ENCODE measurements at places on chromosomes 3 and 15.

DNA sequence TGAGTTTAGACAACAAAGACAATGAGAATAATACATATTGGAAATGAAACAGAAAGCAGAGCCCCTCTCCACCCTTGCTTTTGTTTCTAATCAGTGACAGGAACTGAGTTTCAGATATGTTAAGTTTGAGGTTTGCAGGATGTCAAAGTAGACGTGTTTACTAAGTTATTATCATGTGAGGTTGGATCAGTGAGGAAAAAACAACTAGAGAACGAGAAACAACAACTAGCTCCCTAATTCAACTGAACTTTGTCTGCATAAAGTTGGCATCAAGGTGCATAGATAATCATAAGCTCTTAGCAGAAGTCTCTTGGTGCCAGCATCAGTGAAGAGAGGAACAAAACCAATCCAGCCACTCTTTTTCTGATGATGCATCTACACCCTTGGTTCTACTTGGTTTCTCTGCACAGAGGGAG lies 491.1 kb upstream of the NR2F2 start:
- DNase-seq: no peak

- DNase-seq: no peak
Observed at GRCh38 chr3:16148213-16148612, 26.3 kb upstream of the GALNT15 start.

DNA sequence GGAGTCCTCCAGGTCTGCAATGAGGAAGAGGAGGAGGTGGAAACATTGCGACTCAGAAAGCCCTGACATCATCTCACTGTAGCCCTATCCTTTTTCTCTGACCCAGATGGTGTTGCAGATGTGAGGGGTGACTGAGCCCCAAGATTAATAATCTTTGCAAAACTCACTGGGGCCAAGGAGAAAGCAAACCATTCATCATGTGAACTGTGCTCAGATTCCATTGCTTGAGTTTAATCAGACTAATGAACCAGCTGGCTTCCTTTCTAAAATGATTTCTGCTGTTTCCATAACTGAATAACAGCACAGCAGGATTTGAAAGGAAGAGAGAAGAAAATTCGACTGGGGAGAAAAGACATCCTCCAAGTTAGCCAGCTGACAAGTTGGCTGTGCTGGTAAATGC lies 13.4 kb upstream of the DGKG start:
- no peak for DNase-seq

DNA sequence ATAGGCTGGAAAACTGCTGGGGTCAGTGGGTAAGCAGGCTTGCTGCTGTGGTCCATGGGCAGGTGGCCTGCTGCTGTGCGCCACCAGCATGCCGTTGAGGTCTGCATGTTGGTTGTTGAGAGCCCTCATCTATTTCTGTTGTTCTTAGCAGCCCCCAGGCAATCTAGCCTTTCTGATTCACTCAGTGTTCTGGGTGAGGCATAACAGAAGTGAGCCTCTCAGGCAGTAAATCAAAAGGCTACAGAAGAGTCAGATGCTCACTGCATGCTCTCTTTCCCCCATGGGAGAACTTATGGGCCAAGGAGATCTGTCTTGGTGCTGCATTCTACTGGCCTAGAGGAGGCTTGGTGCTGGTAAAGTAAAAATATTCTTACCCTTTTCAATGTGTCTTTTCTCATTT lies 67.8 kb upstream of the ATP10A start:
- DNase-seq: no peak

DNA sequence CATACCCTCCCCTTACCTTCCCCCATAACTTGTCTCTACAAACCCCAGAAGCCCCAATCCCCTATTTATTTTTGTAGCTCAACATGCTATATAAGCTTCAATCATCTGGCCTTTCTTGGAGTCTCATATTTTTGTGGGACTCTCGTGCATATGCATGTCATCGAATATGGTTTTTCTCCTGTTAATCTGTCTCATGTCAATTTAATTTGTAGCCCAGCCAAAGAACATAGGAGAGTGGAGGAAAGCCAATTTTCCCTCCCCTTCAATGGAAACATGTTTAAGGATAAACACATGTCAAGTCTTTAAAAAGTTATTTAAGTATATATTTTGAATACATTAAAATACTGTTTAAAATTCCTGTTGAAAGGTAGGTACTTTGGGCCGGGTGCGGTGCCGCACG lies 172.2 kb downstream of the GMNC start:
- DNase-seq: no peak

GRCh38 chr15:45714590-45715488 lies 80.0 kb downstream of the SQOR start:
- DNase-seq: no peak

DNA sequence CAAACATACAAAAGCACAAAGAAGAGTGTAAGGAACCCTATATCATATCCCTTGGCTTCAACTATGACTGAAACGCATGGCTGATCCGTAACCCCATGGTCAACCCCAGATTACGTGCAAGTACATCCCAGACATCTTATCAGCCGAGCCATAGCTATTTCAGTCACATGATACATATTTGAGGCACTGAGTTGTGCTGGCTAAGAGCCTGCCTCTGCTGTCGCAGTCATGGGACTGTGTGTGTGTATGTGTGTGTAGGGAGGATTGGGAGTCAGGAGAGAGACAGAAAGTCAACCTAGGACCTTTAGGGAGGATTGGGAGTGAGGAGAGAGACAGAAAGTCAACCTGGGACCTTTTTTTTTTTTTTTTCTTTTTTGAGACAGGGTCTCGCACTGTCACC lies 8.4 kb downstream of the ST6GAL1 start:
- DNase-seq: no peak

- no peak for DNase-seq
Observed at GRCh38 chr3:148158210-148158609, 539.5 kb upstream of the AGTR1 start.

GRCh38 chr3:125512135-125512920 lies 7.7 kb downstream of the SNX4 start:
- DNase-seq: no peak

- DNase-seq: no peak
Observed at GRCh38 chr3:45608885-45609284, 14.3 kb downstream of the LIMD1 start.

DNA sequence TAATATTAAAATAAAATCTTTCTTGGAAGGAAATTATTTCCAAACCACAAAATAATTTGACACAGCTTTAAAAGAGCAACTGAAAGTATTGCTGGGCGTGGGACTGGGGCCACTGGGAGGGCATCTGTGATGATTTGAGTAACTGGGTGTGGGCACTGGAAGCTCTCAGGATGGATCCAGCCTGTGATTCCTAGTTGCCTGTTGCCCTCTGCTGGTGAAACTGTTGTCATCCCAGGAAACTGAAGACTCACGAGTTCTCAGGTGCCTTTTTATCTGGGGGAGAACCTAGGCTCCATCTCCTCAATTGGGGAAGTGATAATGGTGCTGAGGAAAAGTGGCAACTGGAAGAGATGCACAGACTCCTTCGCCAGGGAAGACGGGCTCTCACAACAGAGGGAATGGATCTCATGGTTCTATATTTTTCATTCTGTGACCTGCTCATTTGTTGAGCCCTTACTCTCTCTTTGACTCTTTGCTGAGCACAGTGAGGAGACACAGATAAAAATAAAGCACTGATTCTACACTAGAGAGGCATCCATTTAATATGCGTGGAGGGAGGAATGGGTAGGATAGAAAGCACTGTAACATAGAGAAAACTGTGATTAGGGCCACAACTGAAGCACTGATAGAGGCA lies 61.6 kb downstream of the TPRG1 start:
- no peak for DNase-seq

DNA sequence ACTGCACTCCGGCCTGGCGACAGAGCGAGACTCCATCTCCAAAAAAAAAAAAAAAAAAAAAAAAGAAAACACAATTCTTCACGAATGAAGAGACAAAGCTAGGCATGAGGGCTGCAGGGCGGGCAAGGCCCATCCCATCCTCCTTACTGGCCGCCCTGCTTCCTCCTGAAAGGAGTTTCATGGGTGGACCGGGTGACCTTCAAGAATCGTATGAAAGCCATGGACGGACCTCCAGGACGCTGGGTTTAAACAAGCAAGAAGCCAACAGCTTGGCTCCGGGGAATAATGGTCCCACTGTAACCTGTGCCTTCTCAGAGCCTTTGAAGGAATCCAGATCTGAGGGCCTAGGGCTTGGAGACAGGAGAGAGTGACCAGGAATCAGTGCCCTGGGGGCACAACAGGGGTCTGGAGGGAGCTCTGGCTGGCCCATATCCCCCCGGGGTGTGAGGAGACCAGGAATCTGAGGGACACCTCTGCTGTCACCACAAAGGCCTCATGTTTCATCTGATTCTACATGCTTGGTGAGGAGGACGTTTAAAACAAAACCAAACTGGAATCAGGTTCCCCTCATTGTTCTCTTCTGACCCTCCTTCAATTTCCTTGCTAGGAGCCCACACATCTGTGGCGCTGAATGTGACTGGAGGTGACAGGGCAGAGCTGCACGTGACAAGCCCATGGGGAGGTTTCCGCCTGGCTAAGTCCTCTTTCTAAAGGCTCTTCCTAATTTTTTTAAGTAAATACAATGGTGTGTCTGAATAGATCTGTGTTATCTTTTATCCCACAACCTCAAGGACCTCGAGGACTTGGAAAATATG lies 46.1 kb downstream of the WHAMM start:
- no peak for DNase-seq

DNA sequence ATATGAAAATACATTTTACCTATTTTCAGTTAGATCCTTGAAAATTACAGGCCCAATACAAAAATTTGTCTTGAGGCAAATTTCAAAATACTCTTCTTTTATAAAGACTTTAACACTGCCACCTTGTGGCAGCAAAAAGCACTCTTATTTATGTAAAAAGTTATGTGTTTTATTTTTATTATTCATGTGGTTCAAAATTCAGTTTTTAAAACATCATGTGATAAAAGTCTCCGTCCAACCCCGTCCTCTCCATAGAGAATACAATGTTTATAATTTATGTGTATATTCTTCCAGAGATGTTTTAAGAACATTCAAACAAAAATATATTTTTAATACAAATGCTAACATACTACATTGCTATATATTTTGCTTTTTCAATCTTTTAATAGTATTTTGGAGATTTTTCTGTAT lies 36.9 kb upstream of the TRIM59 start:
- DNase-seq: no peak

- no peak for DNase-seq
Observed at GRCh38 chr3:63400246-63400860, 122.2 kb downstream of the SYNPR start.

- DNase-seq: no peak
Observed at GRCh38 chr3:124780761-124781475, 50.7 kb downstream of the UMPS start.
